ENCODE measurements at places on chromosomes 2 and 18. TPM values are rescaled to one million over a fixed set of nuclear protein-coding genes. Genes with fewer than 3 reads are reported as not detected.

FAM237A gene
- not detected for total RNA-seq

MOGAT1 gene
- not detected for total RNA-seq

SLC19A3 gene
- total RNA-seq, result not detected

TOGARAM2 gene
- total RNA-seq, result 4.8 TPM

HAAO gene
- 0.26 TPM for total RNA-seq

SLC40A1 gene
- 0.78 TPM for total RNA-seq

EPAS1 gene
- 16.2 TPM for total RNA-seq

IL1R2 gene
- 1.6 TPM for total RNA-seq

L3MBTL4 gene
- total RNA-seq, result 0.26 TPM

ANO7 gene
- total RNA-seq, result 3.5 TPM

MYOM1 gene
- 0.75 TPM for total RNA-seq

TMEM178A gene
- total RNA-seq, result not detected

TBR1 gene
- not detected for total RNA-seq

STAT4 gene
- total RNA-seq, result 47.9 TPM

SCN3A gene
- not detected for total RNA-seq

GYPC gene
- 120 TPM for total RNA-seq

SERPINB5 gene
- not detected for total RNA-seq

DCDC2C gene
- total RNA-seq, result not detected
